Right kidney (tissue), 9 donors: ENCODE measurements at places on chromosomes 11 and 22.
A peak's percentile ranks its signal among the peaks of the same experiment; 100 is the strongest.

GRCh38 chr11:24886880-24887619 is 390.2 kb downstream of the LUZP2 start:
- DNase-seq = no peak

GRCh38 chr11:39149214-39149613 is 2310.2 kb downstream of the LRRC4C start:
- no peak for DNase-seq

DNA sequence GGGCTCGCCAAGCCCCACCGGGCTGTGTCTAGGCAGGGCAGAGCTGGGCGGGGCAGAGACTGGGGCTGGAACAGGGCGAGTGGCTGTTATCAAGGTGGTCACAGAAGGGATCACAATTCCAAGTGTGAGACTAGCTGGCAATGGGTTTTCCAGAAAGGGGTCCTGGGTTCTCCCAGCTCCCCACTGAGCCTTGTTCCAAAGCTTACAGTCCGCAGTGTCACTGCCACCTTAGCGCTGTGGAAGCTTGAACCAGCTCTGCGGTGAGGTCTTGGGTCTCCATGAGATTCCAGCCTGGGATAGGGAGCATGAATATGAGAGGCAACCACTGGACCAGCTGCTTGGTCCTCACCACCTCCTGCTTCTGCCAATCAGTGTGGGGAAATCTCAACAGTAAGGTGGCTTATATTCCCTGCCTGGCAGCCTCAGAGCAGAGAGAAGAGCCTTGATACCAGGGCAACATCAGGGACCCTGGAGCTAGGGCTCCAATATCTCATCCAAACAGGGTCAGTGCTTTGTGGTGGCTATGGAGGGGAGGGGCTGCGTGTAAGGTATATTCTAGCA is 831 bp downstream of the CD44 start:
- DNase-seq = no peak

GRCh38 chr11:67544616-67545242 is 21.5 kb upstream of the CABP2 start:
- DNase-seq = peak; percentile 27

DNA sequence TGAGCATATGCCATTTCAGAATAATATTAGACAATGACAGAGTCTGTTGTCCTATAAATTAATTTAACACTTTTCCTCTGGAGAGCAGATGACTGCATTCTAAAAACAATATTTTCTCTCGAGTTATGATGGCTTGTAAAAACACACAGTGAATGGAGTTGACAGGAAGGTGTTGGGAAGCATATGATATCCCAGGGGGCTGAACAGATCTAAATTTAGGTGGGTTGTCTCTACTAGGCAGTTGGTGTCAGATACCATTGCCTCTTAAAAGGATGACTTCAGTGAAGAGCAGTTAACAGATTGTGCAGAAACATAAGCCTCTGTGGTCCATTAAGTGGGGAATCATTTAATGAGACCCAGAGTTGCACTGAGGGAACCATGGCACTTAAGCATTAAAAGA is 30.7 kb downstream of the SVIP start:
- DNase-seq = no peak

- DNase-seq = no peak
These were observed 130.6 kb downstream of the ST3GAL4 start for GRCh38 chr11:126485986-126486635.

- DNase-seq = no peak
These were observed 236.8 kb downstream of the BUD13 start for GRCh38 chr11:116535994-116536393.

DNA sequence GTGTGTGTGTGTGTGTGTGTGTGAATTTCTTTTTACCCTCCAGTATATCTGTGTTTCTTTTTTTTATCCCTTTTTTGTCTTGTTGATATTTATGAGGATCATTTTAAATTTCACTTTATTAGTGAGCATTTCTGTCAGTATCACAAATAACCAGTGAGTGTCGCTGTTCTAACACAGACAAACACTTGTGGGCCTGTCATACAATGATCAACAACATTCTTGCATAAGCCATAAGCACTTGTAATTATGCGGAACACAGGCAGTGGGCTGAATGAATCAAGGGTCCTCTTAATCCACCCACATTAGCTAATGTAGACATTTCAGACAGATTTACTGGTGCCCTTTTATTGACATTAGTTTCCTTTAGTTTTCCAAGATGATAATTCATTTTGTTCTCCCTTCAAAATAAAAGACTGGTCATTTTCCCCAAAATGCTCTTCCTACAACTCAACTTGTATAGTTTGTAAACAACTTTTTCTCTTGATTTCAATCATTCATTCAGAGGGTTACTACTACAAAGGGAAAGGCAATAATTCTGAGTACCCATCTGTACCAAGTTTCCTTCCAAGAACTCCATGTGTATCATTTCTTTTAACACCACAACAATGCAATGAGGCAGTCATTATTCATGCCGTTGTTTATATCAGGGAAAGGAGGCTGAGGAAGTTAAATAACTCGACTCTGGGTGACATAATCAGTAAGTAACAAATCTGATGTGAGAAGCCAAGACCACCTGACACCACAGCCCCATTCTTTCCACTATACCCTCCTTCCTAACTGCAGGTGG is 34.5 kb upstream of the ANO3 start:
- DNase-seq = peak; percentile 27

DNA sequence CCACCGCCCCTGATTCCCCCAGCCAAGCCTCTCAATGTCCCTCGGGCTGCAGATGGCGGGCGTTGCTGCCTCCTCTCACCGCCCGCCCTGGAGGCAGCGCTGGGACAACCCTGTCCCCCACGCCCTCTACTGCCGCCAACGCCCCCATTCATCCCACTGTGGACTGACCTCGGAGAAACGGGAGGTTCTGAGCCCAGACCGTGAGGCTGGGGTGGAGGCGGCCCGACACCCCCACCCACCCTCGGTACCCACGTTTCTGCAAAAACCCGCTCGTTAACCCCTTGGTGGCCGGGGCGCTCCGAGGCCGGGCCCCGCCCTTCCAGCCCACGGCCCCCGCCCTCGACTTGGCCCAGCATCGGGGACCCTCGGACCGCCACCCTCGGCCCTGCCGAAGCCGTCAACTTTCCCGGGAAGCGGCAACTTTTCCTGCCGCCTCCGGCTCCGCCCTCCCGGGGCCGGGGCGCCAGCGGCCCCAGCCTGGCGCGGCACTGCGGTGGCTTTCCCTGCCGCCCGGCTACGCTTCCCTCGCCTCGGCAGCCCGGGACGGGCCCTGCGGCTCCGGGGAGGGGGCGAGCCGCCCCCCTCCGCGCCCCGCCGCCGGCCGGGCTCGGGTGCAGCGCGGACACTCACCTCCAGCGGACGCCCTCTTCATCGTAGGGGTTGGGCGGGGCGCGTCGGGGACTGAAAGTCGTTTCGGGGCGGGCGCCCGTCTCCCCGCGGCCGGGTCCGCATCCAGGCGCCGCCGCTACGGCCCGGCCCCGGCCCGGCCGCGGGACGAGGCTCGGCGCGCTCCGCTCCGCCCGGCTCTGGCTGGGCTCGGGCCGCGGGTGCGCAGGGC is 458 bp downstream of the RTN4R start:
- DNase-seq = peak; percentile 62

DNA sequence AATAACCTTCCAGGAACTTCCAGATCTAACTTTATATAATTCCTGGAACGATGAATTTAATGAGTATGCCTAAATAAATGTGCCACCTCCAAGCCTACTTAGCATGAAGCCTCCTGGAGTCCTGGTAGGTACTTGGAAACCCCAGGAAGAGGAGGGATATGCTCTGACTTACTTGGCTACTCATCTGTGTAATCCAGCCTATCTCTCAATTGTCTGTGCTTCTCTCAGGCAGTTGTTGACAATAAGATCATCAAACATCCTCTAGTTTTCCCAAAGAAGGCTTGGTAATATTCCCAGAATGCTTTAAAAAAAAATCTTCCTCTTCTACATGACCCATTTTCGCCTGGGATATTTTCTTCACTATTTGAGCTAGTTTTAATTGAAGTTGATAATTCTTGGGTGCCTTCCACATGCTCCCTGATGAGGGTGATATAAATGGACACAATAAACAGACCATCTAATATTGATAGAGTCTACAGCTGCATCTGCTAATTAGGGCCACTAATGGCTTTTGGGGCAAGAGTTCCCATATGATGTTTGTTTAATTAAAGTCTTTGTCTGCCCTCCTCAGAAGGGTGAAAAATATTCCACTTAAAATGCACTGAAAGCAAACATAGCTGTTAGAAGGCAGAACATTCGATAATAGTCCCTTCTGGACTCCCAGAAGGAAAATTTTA is 75.5 kb upstream of the RAB38 start:
- no peak for DNase-seq

DNA sequence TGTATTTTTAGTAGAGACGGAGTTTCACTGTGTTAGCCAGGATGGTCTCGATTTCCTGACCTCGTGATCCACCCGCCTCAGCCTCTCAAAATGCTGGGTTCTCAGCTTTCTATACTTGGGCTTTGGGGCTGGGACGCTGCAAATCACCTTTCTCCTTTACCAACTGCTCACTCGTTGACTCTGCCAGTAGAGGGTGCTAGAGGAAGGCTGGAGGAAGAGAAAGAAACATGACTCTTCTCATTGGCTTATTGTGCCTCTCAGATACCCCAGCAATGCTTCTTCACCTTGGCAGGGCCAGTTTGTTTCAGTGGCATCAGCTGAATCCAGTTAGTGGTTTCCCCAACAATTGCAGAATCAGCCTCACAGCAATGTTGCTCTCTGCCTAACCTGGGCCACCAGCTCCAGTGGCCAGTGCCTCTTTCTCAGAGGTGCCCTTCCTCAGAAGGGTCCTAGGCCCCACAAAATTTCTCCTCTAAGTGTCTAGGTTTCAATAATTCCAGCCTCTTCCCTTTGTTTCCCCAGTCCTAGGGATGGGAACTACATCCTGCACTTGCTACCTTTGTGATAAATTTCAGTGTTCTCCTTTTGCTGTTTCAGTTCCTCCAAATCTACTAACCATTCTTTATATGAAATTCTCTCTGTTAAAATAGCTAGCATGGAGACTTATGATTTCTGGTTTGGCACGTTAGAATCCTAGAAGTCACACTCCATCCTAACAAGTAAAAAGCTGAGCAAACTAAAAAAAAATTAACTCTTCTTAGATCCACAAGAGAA is 71.5 kb upstream of the VSTM5 start:
- no peak for DNase-seq

- DNase-seq = no peak
These were observed 306.2 kb downstream of the MN1 start for GRCh38 chr22:27495325-27495724.

GRCh38 chr22:24200619-24201212 is 19.4 kb downstream of the SUSD2 start:
- DNase-seq = no peak

GRCh38 chr22:37906364-37907008 is 389 bp downstream of the MICALL1 start:
- no peak for DNase-seq

DNA sequence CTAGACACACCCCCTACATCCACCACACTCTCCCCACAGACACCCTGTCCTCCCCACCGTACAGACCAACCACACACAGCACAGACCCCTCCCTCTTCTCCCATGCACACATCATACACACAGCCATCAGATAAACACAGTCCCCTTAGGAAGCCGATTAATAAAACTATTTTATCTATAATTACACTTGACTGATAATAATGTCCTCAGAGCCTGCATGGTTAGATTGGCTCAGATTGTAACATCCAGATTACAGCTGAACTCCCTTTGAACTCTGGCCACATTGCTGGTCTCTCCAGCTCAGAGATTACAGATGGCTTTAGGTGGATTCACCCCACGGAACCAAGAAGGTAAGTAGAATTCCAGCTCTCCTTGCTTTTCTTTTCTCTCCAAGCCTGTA is 9.5 kb upstream of the ELF5 start:
- no peak for DNase-seq

GRCh38 chr11:43694477-43694876 is 13.9 kb downstream of the HSD17B12 start:
- DNase-seq = no peak

DNA sequence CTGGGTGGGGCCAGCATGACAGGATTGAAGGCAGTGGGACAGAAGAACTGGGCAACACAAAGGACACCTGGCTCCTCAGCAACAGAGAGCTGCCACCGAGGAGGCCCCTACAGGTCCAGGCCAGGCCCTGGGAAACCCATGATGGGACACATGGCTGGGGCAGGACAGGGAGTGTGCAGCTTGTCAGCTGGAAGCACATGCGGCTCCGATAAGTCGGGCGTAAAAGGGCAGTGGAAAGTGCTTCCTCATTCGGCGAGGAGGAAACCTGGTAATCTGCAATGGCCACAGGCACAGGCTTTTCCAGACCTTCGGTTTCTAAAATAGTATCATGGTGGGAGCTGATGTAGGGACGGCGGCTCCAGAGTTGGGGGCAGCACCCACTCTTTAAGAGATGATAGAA is 16.5 kb downstream of the GNAZ start:
- DNase-seq = no peak

DNA sequence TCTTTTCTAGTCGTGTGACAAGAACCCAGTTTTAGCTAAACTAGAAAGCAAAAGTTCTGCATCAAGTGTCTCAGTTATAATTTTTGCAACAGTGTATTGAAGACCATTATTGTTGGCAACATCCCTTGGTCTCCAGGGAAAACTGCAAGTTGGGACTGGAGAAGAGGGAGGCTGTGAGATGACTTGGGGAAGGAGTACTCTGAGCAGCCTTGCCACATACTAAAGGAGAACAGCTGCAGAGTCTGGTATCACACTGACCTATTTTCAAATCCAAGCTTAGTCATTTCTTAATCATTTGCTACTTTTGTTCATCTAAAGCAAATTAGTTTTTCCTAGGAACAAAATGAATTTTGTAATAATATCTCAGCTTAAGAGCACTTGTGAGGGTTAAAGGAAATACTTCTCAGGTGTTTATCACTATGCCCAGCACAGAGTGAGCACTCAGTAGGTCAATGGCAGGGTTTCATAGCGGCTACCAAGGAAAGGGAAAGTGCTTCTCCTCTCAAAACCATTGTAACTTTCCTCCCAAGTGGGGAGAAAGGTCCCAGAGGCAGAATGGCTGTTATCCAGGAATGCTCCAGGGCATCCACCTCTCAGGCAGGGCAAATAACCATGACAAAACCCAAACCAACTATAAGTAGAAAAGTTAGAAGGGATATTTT is 247.1 kb downstream of the C11orf87 start:
- no peak for DNase-seq

- no peak for DNase-seq
These were observed 776.4 kb downstream of the LRRC4C start for GRCh38 chr11:40683010-40683409.
